H7 (cell line): ENCODE measurements at places on chromosomes 1 and 21. TPM values are rescaled to one million over a fixed set of nuclear protein-coding genes. Genes with fewer than 3 reads are reported as not detected.

- no peak for DNase-seq
Observed at GRCh38 chr1:218249338-218250140, 35.6 kb upstream of the RRP15 start.

DNA sequence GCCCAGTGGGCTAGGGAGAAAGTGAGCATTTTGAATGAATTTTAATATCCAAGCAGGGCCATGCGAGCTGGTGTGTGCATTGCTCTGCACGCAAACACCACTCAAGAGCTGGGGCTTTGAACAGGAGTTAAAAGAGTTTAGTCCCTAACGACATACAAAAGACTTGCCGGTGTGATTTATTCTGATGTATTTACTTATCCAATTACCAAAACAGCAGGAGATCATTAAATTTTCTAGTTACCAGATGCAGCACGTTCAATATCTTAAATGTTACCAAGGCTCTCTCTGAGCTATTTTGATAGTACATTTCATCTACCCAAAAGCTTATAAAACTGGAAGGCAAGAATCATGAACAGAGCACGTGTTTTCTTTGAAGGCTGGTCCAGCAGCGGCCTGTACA lies 30.0 kb upstream of the DMRTA2 start:
- DNase-seq = no peak

GRCh38 chr1:177905686-177906085 lies 64.2 kb downstream of the SEC16B start:
- no peak for DNase-seq

DNA sequence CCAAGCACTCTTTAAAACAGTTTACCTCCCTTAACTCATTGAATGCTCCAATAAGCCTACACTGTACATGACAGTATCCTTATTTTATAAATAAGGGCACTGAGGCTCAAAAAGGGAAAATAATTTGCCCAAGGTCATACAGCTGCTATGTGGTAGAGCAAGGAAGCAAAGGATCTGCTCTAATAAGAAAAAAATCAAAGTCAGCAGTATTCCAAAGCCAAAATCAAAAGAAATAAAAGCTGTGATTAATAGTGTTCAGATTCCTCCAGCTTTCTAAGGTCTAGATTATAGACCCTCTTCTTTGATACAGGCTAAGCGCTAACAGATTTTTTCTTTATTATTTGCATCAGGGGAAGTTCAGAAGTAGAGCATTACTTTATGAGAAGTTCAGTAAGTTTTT lies 39.3 kb downstream of the IL12RB2 start:
- DNase-seq = no peak

GRCh38 chr1:228747301-228747935 lies 12.1 kb downstream of the RHOU start:
- DNase-seq = no peak

Gene SLC30A2
- 0.17 TPM in 1 of 2 replicates, not detected in the other for total RNA-seq

Gene SIM2
- 0.07 and 0.11 TPM in 2 replicates for total RNA-seq

Gene C1orf115
- total RNA-seq = 4.2 and 5.8 TPM in 2 replicates

Gene FAM43B
- 4.1 and 6.1 TPM in 2 replicates for total RNA-seq
